ENCODE measurements at places on chromosomes 5 and 9.

GRCh38 chr5:151267491-151268260 lies 14.7 kb downstream of the GM2A start:
- no peak for DNase-seq

GRCh38 chr5:143350341-143350740 lies 53.1 kb downstream of the NR3C1 start:
- no peak for DNase-seq

DNA sequence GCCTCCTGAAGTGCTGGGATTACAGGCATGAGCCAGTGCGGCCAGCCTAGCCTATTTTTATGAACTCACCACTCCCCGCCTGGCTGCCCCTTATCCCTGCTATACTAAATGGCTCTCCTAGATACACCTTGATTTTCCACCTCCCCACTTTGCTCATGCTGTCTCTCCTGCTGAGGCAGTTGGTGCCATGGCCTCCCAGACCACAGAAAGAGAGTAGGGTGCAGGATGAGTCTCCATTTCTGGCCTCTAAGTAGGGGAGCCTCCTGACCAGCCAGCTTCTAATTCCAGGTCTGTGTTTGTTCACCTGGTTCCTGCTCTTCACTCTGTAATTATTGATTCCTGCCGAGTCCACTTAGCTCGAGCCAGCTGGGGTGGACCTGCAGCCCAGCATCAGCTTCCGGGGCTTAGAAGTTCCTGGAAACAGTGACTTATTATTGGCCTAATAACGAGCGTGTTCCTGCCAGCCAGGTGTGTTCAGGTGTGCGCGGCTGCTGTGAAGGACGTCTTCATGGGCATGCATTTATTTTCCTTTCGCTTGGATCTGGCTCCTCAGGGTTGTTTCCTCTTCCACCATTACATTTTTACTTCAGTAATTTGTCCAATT lies 34.0 kb downstream of the ZNF618 start:
- DNase-seq: no peak

DNA sequence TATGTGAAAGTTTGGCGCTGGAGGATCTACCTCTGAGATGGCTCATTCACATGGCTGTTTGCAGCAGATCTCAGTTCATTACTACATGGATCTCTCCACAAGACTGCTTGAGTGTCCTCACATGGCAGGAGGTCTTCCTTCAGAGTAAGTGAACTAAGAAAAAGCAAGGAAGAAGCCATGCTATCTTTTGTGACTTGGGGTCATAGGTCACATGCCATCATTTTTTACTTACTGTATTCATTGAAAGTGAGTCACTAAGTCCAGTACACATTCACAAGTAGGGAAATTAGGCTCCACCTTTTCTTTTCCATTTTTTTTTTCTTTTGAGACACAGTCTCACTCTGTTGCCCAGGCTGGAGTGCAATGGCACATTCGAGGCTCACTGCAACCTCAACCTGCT lies 8.7 kb upstream of the CDKN2AIPNL start:
- DNase-seq: no peak

DNA sequence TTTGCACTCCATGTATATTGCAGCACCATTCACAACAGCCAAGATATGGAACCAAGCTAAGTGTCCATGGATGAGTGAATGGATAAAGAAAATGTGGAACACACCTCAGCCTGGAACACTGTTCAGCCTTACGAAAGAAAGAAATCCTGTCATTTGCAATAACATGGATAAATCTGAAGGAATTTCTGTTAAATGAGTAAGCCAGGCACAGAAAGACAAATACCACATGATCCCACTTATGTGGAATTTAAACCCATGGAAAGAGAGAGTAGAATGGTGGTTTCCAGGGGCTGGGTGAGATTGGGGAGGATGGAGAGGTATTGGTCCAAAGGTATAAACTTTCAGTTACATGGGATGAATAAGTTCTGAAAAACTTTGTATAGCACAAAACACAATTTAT lies 228.9 kb upstream of the CD180 start:
- DNase-seq: no peak

DNA sequence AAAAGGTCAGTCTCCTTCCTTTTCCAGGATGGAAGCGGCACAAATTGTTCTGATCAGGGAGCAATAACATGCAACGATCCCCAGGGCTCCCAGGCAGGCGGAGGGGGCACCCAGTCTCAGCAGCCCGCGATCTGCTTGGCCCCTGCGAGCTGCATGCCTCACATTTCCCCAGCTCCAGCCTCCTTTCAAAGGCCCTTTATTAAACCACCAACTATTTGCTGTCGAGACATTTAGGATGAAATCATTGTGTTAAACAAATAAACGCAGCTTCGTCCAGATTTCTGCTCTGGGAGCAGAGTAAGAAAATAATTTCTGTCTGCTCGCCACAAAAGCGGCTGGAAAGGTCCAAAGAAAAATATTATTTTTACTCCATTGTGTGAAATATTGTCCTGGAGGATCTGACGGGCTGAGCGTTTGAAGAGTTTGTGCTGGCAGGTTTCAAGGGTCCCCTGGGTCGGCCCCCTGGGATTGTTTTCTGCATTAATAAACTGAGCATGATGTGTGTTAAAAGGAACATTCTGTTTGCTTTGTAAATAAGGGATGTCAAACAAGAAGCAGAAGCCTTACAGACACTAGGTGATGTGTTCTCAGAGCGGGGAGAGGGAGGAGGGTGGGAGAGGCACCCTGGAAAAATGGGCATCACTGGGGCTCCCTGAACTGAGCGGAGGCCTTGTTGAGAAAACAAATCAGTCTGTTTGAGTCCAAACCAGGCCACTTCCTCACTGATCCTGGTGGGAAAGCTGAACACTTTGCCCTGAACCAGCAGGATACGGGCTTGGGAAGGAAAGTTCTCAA lies 110.1 kb downstream of the FOXD1 start:
- DNase-seq: no peak

DNA sequence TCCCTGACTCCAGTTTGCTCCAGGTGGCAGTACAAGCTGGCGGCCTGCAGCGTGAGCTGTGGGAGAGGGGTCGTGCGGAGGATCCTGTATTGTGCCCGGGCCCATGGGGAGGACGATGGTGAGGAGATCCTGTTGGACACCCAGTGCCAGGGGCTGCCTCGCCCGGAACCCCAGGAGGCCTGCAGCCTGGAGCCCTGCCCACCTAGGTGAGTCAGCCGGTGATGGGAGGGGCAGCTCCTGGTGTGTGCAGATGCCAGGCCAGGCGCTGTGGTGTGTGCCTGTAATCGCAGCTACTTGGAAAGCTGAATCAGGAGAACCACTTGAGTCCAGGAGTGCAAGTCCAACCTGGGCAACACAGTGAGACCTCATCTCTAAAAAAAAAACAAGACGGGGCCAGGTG lies 10.0 kb upstream of the CACFD1 start:
- no peak for DNase-seq

GRCh38 chr5:35129921-35130485 lies 82.3 kb upstream of the AGXT2 start:
- peak; percentile 75 for DNase-seq

- no peak for DNase-seq
Measured at GRCh38 chr9:109022873-109023272, 9.6 kb upstream of the CTNNAL1 start.

DNA sequence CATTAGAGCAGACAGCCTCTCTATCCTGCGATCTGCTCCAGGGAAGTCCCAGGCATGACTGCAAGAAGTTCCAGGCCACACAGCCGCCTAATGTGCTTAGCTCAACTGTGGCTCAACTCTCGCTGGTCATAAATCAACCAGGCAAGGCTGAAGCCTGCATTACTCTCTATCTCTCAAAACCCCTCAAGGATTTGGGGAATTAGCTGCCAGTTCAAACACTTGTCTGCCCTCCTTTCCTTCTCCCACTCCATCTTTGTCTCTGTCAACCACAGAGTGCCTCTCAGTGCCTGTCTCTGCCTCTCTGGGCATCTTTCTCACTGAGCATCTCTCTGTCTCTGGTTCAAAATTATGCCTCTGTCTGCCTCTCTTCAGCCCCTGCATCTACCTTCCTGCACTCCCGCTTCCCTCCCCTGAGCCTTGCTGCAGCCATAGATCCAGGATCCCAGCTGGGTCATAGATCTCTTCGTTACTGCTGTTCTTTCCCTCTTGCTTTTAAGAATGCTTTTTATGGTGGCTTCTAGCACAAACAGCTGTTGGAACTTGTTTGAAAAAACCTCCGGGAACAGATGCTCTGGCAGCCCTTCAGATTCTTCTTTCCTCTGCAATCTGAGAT lies 27.9 kb upstream of the GALNT10 start:
- DNase-seq: no peak

GRCh38 chr5:134046801-134047686 lies 42.3 kb upstream of the VDAC1 start:
- DNase-seq: no peak

GRCh38 chr9:97413462-97413861 lies 1.6 kb downstream of the TDRD7 start:
- no peak for DNase-seq

- no peak for DNase-seq
Measured at GRCh38 chr5:143133721-143134120, 269.8 kb downstream of the NR3C1 start.

DNA sequence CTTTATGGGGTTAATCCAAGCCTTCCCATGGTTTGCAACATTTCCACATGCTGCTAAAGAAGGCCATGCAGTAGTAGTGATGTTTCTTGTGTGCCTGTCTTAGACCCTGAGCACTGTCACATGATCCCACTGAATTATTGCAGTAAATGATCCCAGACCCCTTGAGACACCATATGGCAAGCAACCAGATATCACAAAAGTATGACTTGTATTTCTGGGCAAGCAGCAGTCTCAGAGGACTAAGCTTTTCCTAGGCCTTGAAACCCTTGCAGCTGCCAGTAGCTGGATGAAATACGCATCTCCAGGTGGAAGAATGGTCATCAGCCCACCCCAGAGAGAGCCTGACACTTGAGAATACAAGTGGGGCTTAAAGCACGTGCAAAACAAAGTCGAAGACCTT lies 41.8 kb downstream of the CDO1 start:
- no peak for DNase-seq

DNA sequence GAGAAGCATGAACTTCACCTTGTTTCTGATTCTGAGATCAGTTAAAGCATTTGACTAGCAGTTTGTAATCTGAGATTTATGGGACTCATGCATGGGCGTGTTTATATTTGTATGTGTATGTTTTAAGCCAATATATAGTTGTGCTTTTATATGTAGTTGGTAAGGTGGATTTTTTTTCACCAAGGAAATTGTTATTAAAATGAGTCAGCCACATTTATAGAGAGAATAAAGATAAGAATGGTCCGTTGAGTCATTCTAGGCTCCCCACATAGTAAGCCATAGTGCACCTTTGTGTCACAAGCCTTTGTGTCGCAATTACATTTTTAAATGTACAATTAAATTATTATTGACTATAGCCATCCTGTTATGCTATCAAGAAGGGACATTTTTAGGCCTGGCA lies 89.0 kb downstream of the NLN start:
- no peak for DNase-seq

DNA sequence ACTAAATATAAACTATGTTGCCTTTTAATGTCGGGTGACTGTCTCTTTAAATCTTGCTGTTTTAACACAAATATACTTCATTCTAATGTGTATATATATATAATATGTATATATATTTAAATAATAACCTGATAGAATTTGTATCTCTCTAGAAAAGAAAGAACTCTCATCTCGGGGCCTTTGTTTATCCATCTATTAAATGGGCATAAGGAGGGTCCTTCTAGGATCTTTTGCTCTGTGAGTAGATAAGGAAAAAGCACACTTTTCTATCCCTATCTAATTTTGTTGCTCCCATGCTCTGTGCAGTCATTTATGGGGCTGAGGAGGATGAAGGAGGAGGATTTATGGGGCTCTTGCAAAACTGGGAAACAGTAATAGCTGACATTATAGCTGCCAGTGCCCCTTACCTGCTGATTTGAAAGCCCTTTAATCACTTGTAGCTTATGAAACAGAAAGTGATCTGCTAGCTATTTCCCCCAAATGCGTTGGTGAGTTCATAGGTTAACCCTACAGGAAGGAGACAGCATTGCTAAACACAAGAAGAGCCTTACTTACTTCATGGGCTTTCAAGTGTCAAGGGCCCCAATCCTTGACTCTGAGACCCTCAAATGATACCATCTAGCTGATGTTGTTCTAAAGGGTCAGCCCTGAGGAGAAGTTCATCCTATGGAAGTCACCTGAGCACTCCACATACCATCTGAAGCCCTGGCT lies 5.8 kb upstream of the PPARGC1B start:
- no peak for DNase-seq

DNA sequence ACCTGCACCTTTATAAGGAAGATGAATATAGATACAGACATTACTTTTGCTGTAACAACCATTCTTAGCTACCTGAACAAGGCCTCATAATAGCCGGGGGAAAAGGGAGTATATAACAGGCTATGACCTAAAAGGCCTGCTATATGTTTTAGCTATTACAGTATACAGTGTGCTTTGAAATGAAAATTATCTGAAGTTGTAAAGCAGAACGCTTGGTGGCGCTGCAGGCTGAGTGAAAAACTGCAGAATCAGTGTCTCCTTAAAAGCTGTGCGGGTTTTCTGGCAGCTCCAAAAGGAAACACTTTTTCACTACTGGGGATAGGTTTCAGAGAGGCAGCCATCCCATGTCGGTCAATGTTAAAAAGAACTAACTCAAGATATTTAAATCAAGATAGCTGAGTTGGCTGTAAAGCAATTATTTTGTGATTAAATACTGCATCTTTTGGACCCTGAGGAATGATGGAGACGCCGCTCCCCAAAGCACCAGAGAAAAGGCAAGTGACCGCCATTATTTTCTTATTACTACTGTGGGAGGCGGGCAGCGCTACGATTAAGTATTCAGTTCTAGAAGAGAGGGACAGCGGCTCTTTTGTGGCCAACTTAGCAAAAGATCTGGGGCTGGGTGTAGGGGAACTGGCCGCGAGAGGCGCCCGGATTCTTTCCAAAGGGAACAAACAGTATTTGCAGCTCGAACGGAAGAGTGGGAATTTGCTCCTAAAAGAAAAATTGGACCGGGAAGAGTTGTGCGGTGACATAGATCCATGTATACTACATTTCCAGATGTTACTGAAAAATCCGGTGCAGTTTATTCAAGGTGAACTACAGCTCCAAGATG lies 5.9 kb downstream of the PCDHB6 start:
- DNase-seq: no peak

DNA sequence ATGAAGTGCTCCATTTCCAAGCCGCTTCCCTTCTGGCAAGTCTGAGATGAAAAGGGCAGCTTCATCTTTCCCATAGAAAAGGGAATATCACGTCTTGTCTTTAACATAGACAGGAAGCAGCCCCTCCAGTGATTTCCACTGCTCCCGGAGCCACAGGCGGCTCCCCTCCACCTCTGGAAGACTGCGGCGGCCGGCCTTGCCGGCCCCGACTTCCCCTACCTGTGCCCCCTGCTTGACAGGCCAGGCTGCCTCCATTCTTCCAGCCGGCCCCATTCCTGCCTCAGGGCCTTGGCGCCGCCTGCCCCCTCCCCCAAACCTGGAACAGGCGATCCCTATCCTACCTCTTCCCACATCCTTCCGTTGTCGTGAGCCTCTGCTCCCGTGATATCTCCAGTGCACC lies 141.8 kb downstream of the ZNF354C start:
- no peak for DNase-seq

- no peak for DNase-seq
Measured at GRCh38 chr5:93343570-93343969, 237.4 kb downstream of the NR2F1-AS1 start.

- DNase-seq: no peak
Measured at GRCh38 chr9:6410633-6411032, 2.4 kb upstream of the UHRF2 start.
